ENCODE measurements at places on chromosomes 5 and 9. TPM values are rescaled to one million over a fixed set of nuclear protein-coding genes. Genes with fewer than 3 reads are reported as not detected.

- no peaks in the 10 kb centered on the region for H3K36me3 ChIP-seq
- peaks cover 9% of the 10 kb centered on the region for H3K4me1 ChIP-seq
- peak overlapping the region; percentile 55 for H3K27ac ChIP-seq
- peak; percentile 88 for DNase-seq
- no peaks in the 10 kb centered on the region for H3K27me3 ChIP-seq
- no peak overlapping the region for H3K4me3 ChIP-seq
Observed at GRCh38 chr9:138038244-138038671, 160.7 kb downstream of the CACNA1B start.

GRCh38 chr9:89213396-89213880 lies 34.8 kb upstream of the SHC3 start:
- H3K4me3 ChIP-seq: no peak overlapping the region
- H3K27ac ChIP-seq: no peak overlapping the region
- no peaks in the 10 kb centered on the region for H3K27me3 ChIP-seq
- no peaks in the 10 kb centered on the region for H3K36me3 ChIP-seq
- no peak for DNase-seq

- peaks cover 11% of the 10 kb centered on the region for H3K4me1 ChIP-seq
- H3K27ac ChIP-seq: peak within 1 kb of the TSS; percentile 27
- peak within 1 kb of the TSS; percentile 73 for H3K4me3 ChIP-seq
- DNase-seq: peak; percentile 89
- peaks cover 10% of the 10 kb centered on the region for H3K27me3 ChIP-seq
- no peaks in the 10 kb centered on the region for H3K36me3 ChIP-seq
Observed at GRCh38 chr9:114155263-114155994, at the start of gene COL27A1. Gene COL27A1, plus strand, starts transcription at chr9:114155537. Its CDS starts 414 bp downstream, at chr9:114155951.

GRCh38 chr9:113231701-113232100 lies 10.4 kb downstream of the SLC31A1 start:
- DNase-seq: no peak
- H3K27ac ChIP-seq: no peak overlapping the region
- H3K4me3 ChIP-seq: no peak overlapping the region
- peaks cover 4% of the 10 kb centered on the region for H3K36me3 ChIP-seq

DNA sequence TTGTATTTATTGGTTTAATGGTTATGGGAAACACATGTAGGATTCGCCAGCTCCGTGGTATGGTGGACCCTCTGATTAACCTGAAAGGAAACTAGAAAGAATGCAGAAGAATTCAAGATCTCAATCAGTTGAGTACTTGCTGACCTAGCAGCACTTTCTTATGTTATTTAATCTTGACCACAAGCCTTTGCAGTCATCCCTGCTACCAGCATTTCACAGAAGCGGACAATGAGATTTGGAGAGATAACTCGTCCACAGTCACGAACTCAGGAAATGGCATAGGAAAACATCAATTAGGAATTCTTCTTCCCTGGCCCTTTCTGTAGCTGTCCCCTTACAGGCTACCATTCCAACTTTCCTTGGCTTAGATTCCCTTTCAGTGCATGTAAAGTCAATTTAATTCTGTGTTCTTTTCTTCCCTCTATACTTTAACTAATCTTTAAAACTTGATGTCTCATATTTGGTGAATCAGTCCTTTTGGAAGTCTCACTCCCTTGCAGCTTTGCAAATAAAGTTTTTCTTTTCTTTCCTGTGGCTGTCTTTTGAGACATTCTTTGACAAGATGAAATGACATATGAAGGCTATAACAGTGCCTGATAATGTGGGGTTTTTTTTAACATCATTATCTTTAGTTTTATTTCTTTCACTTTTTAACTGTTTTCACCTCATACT lies 1.3 kb upstream of the SLC44A1 start:
- no peaks in the 10 kb centered on the region for H3K36me3 ChIP-seq
- no peak overlapping the region for H3K4me3 ChIP-seq
- peak overlapping the region; percentile 20 for H3K27ac ChIP-seq
- H3K27me3 ChIP-seq: no peaks in the 10 kb centered on the region

- no peak overlapping the region for H3K27ac ChIP-seq
- H3K4me1 ChIP-seq: no peaks in the 10 kb centered on the region
- H3K36me3 ChIP-seq: peaks cover 6% of the 10 kb centered on the region
- DNase-seq: no peak
Observed at GRCh38 chr5:1471997-1472963, 27.0 kb upstream of the SLC6A3 start.

DNA sequence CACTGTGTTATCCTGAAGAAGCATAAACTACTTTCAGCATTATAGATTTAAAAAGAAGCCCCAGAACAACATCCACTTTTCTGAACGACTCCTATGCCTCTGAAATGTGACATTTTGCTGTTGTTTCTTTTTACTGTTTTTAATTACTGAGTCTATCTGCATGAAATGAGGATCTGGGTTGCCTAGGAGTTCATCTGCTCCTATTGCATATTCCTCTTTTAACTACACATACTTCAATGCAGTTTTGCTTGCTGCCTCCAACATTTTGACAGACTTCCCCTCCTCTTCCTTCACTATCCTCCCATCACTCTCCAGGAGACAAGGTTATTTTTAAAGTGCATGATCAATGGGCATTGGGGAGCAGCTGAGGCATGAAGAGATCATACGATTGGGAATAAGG lies 164.5 kb downstream of the TMC1 start:
- H3K27ac ChIP-seq: no peak overlapping the region
- H3K4me3 ChIP-seq: no peak overlapping the region
- no peaks in the 10 kb centered on the region for H3K27me3 ChIP-seq
- no peaks in the 10 kb centered on the region for H3K36me3 ChIP-seq
- no peaks in the 10 kb centered on the region for H3K4me1 ChIP-seq

DNA sequence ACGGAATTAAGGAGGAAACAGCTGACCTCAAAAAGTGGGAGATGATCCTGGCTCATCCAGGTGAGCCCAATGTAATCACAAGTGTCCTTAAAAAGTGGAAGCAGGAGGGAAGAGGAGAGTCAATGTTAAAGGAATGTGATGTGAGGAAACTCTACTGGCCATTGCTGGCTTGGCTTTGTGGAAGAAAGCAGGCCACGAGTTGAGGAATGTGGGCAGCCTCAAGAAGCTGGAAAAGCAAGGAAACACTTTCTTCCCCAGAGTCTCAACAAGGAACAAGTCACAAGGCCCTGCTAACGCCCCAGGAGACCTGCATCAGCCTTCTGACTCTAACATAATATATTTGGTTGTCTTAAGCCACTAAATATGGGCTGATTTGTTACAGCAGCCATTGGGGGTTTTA lies 252.8 kb downstream of the PSAT1 start:
- no peak overlapping the region for H3K27ac ChIP-seq
- H3K36me3 ChIP-seq: no peaks in the 10 kb centered on the region
- H3K27me3 ChIP-seq: peaks cover 26% of the 10 kb centered on the region
- DNase-seq: no peak
- H3K4me3 ChIP-seq: no peak overlapping the region

The FBN2 gene
- total RNA-seq: 2,094 TPM

- peaks cover 10% of the 10 kb centered on the region for H3K27me3 ChIP-seq
- peaks cover 8% of the 10 kb centered on the region for H3K4me1 ChIP-seq
- no peaks in the 10 kb centered on the region for H3K36me3 ChIP-seq
- no peak overlapping the region for H3K4me3 ChIP-seq
Observed at GRCh38 chr5:176820937-176821336, 10.6 kb downstream of the UNC5A start.

The ADAMTSL2 gene
- 27.2 TPM for total RNA-seq

GRCh38 chr5:58330781-58331180 lies 129.1 kb downstream of the PLK2 start:
- no peaks in the 10 kb centered on the region for H3K36me3 ChIP-seq
- H3K4me3 ChIP-seq: no peak overlapping the region
- H3K4me1 ChIP-seq: peaks cover 15% of the 10 kb centered on the region

Data from cardiac muscle cell (in vitro differentiated cells and primary cell).